A549 treated with CORT108297 at 1 μM for 4 hours (cell line): ENCODE measurements at places on chromosomes 4 and X. TPM values are rescaled to one million over a fixed set of nuclear protein-coding genes. Genes with fewer than 3 reads are reported as not detected.

The SPOCK3 gene
- 0.13 to 0.25 TPM (median 0.16 TPM) in 5 replicates for total RNA-seq

The C4orf36 gene
- 0.88 to 1.6 TPM (median 1.4 TPM) in 5 replicates for total RNA-seq

The ANXA5 gene
- 460 to 594 TPM (median 485 TPM) in 5 replicates for total RNA-seq

The NRK gene
- not detected in 5 replicates for total RNA-seq
